SK-N-DZ (cell line): ENCODE measurements at places on chromosomes 1 and 21.

GRCh38 chr1:1286313-1287261 lies 6.4 kb downstream of the SCNN1D start:
- no peak for DNase-seq

- no peak for DNase-seq
These were observed 149.8 kb upstream of the DUSP10 start for GRCh38 chr1:221891708-221892107.

- no peak for DNase-seq
These were observed 376.7 kb downstream of the S1PR1 start for GRCh38 chr1:101613546-101613945.

DNA sequence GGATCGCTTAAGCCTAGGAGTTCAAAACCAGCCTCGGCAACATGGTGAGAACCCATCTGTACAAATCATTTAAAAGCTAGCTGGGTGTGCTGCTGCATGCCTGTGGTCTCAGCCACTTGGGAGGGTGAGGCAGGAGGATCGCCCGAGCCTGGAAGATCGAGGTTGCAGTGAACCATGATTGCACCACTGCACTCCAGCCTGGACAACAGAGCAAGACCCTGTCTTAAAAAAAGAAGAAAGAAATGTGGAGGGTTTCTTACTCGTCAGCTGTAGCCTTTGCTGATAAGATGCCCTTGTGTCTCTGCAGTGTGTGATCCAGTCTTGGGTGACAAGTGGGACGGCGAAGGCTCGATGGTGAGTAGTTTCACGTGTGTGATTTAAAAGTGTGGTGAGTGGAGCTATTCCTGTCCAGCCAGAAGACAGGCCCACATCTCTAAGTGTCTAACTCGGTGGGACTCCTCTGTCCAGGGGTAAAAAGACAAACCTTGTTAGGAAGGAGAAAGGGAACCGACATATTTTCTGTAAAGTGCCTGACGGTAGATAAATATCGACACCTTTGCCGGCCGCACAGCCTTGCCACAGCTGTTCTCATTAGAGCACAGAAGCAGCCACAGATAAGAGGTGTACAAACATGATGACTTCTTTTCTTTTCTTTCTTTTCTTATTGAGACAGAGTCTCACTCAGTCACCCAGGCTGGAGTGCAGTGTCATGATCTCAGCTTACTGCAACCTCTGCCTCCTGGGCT lies 27.0 kb downstream of the PDXK start:
- DNase-seq, result no peak

DNA sequence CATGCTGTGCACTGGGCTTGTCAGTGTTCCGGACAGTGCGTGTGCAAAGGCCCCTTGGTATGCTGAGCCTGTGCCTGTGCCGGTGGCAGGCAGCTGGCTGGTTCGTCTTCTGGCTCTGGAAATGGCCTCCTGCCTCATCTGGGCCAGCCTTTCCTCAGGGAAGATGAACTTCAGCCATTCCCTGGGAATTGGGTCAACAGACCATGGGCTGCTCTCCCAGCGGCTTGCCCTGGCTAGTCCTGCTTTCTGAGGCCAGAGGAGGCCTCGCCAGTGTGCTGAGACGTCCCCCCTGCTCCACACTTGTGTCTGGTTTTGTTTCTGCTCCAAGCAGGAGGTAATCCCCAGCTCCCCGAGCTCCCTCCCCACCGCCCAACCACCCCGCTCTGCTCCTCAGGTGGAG lies 32.6 kb upstream of the RD3 start:
- DNase-seq, result no peak

DNA sequence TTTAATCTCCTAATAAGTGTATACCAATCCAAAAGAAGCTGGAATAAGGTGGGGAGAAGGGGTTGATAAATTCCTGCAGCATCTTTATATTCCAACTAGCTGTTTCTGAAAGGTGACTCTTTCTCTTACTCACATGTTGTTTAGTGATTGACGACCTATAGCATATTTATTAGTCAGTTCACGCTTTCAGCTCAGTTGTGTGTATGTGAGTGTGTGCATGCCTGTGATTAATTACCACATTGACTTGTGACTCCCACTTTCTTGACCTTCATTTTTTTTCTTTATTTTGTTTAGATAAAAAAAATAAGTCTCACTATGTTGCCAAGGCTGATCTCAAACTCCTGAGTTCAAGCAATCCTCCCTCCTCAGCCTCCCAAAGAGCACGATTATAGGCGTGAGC lies 44.4 kb downstream of the ATP2B4 start:
- DNase-seq, result no peak

GRCh38 chr1:12132078-12132477 lies 34.7 kb upstream of the TNFRSF1B start:
- no peak for DNase-seq

- no peak for DNase-seq
These were observed 59.3 kb upstream of the DPT start for GRCh38 chr1:168788258-168788657.

DNA sequence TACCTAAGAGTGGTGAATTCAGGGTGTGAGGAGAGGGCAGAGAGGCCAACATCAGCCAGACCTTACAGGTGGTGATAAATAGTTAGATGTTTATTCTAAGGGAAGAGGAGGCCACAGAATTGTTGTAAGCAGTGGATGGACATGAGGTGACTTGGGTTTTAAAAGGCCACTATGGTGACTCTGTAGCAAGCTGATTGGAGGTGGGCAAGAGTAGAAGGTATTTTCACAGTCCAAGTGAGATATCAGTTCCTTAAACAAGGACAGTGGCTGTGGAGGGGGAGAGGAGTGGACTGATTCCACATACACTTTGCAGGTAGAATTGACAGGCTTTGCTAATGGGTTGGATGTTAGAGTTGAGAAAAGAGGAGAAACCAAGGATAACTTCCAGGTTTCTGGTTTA lies 60.8 kb upstream of the CLDN14 start:
- no peak for DNase-seq

DNA sequence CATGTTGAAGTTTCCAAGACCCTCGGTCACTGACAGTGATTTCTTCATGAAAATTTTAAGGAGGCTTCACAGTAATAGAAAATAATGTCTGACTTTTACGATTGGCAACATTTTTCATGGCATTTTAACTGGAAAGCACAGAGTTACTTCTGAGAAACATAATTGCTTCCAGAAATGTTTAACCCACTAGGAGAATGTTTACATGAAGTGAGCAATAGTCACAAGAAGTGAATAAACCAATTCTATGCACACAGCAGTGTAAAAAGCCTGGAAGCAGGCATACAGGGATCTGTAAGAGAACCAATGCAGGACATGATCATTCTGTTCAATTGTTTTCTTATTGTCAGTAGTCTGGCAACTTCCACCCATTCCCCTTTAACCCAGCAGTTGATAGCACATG lies 316.2 kb upstream of the CXADR start:
- no peak for DNase-seq

GRCh38 chr1:44036409-44037139 lies 5.3 kb upstream of the SLC6A9 start:
- DNase-seq, result peak; percentile 67

DNA sequence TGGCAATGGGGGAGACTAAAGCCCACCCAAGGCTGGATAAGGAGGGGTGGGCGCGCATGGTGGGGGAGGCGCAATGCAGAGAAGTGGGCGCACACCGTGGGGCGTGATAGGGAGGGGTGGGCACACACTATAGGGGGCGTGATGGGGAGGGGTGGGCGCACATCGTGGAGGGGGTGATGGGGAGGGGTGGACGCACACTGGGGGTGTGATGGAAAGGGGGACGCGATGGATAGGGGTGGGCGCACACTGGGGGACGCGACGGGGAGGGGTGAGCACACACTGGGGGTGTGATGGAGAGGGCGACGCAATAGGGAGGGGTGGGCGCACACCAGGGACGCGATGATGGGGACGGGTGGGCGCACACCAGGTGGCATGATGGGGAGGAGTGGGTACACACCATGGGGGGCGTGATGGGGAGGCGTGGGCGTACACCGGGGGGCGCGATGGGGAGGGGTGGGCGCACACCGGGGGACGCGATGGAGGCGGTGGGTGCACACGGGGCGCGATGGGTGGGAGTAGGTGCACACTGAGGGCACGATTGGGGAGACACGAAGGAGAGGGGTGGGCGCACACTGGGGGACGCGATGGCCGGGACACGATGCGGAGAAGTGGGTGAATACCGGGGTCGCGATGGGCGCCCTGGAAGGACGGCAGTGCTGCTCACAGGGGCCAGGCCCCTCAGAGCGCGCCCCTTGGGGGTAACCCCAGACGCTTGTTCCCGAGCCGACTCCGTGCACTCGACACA lies 929 bp downstream of the SUMO3 start:
- DNase-seq, result no peak

DNA sequence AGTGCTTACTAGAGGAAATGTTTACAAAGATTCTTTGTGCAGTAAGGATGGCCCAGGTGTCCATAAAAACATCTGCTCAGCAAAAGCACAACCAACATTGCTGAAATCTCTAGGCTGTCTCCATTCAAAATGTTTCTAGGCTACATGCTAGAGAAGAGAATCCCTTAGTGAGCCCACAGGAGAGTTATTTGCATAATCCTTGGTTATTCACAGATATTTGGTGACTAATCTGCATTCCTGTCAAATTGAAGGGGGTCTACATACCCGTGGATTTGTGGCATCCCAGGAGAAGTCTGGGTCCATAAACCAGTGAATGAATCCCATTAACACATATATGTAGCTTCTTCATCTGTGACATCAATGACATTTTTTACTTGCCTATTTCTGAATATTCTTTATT lies 261.3 kb upstream of the ESRRG start:
- DNase-seq, result no peak

DNA sequence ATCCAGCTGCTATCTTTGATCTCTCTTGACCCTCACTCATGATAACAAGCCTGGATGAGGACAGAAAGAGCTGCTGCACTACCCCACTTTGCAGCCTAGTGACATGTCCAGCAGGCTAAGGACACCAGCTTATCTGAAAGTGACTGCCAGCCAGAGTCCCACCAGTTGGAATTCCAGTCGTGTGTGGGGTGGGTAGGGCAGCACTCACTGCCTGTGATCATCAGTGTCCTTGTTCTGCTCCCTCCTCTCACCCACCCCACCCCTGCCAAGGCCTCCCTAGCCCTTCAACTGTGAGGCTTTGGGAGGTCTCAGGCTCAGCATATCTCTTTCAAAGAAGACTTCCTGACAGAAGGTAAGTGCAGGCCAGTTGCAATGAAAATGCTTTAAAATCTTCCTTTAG lies 15.5 kb upstream of the NMNAT2 start:
- no peak for DNase-seq

DNA sequence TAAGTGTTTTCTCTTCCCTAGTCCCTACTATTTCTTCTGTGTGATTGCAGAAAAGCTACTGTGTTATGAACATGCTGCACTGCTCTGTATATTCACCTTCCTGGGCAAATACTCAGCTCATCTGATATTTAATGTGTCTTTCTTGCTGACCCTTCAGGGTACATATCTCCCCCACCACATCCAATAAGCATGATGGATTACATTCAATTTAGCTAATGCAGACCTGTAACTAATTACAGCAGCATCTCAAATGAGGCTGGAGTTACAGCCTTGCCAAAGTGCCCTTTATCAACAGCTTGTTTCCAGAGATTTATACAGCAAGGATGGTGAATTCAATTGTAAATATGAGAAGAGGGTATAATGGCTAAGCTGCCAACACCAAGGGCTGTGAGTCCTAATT lies 144.0 kb downstream of the KCNH1 start:
- peak; percentile 76 for DNase-seq

GRCh38 chr1:200627575-200628222 lies 7.1 kb upstream of the KIF14 start:
- no peak for DNase-seq

DNA sequence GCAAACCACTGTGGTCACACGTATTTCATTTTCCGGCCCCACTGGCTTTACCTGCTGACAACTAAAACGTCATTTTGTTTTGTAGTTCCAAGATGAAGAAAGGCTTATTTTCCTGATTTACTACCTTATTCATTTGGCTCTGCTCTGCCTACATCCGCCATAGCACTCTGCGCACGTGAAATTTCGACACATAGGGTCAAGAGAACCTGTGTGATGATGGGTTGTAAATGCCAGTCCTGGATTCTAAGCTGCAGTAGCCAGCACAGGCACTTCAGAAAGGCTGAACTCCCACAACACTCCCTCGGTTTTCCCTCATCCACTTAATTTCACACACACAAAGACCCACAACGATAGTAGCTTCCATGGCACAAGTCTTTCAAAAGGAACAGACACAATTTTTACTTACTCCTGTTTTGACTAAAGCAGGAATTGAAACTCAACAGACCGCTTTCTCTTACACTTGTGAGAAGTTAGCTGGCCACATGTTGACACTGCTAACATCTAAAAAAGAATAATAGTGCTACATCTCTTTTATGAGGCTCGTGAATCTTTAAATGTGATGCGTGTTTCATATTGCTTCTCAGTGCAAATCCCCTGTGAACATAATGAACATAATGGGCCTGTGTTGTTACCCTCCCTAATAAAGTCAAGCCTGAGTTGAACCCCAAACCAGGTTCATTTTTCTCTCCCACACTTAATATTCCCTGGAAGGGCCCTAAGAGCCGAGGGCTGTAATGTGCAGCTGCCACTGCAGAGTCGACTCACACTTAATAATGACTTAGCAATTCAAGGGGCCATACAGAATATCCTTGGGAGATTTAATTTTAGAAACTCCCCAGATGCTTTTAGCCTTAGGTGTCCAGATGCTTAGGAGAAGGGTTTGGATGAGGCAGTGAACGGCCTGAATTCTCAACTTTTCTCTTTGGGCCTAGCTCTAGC lies 1.5 kb upstream of the RUNX1 start:
- no peak for DNase-seq

- DNase-seq, result no peak
These were observed 101.5 kb upstream of the ARHGEF16 start for GRCh38 chr1:3352952-3353331.

DNA sequence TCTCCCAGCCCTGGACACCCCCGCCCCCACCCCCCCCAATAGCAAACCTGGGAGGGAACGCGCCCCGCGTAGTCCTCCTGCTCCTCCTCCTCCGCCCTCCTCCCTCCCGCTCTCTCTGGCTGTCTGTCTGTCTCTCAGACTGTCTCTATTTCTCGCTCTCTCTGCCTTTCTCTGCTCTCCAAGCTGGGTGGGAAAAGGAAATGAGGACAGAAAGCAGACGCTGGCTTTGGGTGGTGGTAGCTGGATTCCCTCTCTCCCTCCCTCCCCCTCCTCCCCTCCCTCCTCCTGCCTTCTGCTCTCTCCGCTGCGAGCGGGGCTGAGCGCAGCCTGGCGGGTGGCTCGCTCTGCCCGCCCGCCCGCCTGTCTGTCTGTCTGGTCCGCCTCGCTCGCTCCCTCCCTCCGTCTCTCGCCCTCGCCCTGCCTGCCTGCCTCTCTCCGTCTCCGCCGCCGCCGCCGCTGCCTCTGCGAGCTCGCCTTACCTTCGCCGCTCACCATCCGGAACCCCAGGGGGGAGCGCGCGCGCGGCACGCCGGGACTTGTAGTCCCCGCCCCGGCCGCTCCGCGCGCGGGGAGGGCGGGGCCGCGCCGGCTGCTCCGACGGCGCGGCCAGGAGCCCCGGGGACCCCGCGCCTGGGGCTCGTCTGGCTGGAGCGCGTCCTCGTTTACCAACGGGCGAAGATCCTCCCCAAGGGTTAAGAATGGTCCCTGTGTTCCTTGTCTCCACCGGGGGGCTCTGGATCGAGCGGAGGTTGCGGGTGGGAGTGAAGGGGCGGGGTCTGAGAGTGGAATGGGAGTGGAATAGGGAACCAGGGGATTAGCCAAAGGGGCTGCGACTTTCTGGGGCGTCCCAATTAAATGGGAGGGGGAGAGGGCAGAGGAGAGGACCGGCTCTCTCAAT lies at the start of gene AHDC1:
TSS of gene AHDC1 (minus strand) at position 464 of the 898 bp plus-strand sequence. CDS start 52,029 bp downstream, outside the sequence.
- DNase-seq, result peak; percentile 78

- no peak for DNase-seq
These were observed 407.9 kb downstream of the PLA2G4A start for GRCh38 chr1:187236676-187237075.

- DNase-seq, result no peak
These were observed 18.2 kb downstream of the COQ8A start for GRCh38 chr1:226958300-226958699.
